Stimulated activated CD4-positive, alpha-beta T cell treated with anti-CD3 and anti-CD28 coated beads, Interleukin-1b, Interleukin-23, amount 100 ng/mL, for 1 hour (primary cell): ENCODE measurements at places on chromosomes 2 and 18.

- no peak for DNase-seq
These were observed 59.9 kb downstream of the ACSL3 start for GRCh38 chr2:222920657-222921186.

DNA sequence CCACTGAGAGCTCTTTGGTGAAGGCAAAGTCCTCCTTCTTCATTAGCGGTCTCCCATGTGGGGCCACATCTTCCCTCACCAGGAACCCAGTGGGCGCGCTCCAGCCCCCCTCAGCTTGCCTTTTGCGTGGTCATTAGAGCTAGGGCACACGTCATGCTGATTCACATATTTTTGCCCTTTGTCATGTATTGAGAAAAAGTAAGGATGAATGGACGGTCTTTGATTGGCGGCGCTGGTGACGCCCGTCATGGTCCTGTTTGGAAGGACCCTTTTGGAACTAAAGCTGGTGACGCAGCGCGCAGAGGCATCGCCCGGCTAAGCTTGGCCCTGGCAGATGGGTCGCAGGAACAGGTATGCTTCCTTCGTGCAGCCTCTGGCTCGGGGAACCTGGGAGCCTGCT lies 3.1 kb downstream of the SLC14A1 start:
- DNase-seq, result no peak

- no peak for DNase-seq
These were observed 204.4 kb upstream of the TWIST2 start for GRCh38 chr2:238643400-238643907.

DNA sequence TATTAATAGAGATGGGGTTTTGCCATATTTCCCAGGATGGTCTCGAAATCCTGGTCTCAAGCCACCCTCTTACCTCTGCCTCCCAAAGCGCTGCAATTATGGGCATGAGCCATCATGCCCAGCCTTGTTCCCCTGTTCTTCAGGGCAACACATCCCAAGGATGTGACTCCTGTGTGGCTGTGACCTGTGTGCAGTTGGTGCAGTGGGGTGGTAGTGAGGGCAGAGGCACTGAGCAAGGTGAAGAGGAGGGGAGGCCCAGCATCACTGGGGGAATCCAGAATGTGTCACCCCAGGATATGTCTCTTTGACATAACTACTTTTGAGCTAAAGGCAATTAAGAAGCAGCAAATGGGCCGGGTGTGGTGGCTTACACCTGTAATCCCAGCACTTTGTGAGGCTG lies 23.4 kb downstream of the CENPA start:
- DNase-seq, result no peak

DNA sequence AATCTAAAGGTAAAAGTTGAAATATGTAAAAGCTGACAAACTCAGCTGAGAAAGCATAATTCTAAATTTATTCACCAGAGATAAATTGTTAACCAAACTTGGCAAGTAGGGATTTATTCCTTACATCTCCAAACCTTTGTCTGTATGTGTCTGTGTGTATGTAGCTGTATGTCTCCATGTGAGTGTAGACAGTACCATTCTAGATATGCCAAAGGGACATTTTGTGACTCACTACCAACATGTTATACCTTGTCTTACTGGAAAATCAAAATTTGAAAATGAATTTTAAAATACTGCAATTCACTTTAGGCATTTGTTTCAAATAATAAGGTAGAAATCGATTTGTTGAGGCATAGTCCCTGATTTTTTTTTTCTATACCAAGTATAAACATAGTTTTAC lies 102.1 kb downstream of the ABCA12 start:
- DNase-seq, result no peak

GRCh38 chr18:3873698-3874097 lies 423.7 kb downstream of the TGIF1 start:
- DNase-seq, result no peak

DNA sequence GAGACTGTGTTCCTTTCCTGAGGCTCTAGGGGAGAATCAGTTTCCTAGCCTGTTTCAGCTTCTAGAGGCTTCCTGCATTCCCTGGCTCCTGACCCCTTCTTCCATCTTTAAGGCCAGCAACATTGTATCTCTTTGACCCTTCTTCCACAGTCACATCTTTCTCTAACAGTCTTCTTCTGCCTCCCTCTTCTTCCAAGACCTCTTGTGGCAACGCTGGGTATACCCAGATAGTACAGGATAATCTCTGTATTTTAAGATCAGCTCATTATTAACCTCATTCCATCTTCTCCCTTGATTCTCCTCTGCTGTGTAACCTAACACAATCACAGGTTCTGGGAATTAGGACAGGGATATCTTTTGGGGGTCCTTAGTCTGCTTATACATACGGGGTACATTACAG lies 8.9 kb upstream of the MYL12A start:
- no peak for DNase-seq

DNA sequence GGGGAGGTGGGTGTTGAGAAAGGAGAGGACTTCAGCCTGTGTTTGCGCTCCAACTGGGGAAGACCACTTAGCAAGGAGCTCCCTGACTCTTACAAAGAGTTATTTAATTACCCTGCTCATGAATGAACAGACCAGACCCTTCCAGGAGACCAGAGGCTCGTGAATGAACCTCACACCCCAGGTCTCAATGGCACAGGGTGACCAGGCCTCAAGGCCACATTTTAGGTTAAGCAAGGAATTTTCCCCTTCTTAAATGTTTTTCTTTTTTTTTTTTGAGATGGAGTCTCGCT lies 25.3 kb downstream of the SMAD7 start:
- no peak for DNase-seq

DNA sequence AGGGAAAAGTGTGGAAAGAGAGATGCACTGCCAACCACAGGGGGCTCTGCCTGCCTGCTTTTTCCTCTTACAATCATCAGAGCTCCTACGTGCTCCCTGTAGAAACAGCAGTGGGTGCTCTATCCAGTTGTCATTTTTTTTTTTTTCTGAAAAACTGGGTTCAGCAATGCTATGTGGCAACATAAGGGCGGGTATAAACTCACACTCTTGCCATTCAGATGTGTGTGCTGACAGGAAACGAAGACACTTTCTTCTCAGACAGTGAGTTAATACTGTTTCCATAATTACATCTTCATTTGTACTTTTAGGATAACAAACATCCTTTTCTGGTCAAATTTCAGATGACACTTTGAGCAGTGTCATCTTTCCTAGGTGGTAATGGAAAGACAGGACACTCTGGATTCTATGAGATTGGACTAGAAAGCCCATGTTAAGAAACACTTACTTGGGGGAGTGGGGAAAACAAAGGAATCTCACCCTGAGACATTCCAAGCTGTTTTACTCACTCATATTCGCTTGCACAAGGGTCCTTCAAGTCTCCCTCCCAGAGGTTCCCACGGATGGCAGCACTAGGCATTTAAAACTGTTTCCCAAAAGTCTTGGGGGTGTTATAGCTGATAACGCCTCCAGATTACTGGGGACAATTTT lies 41.3 kb downstream of the CCDC93 start:
- no peak for DNase-seq

DNA sequence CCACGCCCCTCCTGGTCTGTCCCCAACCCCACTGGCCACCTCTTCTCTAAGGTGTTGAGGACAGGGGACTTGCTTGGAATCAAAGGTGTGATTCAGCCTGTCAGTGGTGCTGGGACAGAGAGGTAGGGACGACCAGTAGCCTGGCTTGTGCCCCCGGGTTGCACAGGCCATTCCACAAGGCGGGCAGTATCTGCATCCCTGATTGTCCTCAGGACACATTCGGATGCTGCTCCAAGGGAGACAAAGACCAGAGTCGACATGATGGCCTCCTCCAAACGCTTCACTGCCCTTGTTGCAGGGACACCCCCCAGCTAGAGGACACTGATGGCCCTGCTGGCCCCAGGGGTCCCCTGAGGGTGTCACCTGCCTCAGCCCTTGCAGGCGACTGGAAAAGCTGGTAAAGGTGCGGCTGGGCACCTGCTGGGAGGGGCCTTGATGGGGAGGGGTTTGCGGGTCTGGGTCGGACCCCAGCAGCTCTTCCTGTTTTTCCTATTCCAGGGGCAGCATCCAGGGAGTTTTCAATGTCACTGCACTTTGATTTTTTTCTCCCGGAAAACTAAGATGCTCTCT lies 98.0 kb downstream of the PTGR3 start:
- no peak for DNase-seq

DNA sequence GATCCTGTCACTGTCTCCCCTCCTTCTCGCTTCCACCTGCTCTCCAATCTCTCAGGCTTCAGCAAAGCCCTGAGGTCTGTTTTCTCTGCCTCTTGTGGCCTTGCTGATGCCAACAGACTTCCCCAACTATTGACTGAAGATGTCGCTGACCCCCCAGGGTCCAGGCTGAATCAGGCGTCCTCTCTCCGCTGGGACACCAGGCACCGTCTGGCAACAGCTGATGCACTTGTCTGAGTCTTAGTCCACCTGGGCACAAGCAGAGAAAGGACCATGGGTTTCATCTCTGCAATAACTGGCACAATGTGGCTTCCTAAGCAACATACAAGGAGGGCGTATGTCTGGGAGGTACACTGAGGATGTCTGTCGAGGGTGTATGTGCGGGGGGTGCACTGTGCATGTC lies 248.7 kb upstream of the MYT1L start:
- no peak for DNase-seq

DNA sequence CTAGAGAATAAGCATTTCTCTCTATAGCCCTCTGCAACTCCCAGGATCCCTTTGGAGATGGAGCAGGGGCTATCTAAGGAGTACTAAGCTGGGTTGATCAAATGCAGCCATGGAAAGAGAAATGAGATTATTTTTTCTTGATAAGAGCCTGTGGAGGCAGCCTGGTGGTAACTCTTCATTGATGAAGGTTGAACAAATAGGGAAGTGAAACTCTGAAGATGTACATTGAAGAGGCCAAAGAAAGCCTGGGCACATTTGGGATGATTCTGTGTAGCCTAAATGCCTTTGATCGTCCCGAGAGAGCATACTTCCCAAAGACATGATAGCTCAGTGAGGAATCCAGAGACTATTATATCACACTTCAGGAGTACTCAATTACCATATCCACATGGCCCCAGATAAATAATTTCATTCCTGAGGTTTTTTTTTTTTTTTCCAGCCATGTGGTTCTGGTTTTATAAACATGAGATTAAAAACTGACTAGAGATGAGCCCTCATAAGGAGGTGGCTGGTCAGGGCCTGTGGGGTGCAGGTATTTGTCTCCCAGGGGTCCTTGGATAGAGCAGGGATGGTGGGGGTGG lies 192.5 kb downstream of the TPGS2 start:
- DNase-seq, result no peak

DNA sequence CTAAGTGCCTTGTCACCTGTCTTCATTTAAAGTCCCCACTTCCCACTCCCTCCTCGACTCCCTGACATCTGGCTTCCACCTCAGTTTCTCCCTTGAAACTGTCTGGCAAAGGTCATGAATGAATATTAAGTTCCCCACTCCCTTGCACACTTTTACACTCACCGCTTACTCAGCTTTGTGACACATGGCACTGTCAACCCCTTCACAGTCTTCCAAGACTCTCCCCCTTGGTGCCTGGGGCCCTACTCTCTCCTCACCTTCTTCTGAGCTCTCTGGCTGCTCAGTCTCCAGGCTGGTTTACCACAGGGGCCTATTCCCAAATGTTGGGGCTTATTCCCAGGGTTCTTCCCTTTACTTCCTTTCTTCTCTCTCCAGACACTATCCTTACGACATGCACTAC lies 17.9 kb upstream of the PTPN4 start:
- no peak for DNase-seq

- DNase-seq, result no peak
These were observed 550.1 kb downstream of the SPAG16 start for GRCh38 chr2:213834331-213834730.

DNA sequence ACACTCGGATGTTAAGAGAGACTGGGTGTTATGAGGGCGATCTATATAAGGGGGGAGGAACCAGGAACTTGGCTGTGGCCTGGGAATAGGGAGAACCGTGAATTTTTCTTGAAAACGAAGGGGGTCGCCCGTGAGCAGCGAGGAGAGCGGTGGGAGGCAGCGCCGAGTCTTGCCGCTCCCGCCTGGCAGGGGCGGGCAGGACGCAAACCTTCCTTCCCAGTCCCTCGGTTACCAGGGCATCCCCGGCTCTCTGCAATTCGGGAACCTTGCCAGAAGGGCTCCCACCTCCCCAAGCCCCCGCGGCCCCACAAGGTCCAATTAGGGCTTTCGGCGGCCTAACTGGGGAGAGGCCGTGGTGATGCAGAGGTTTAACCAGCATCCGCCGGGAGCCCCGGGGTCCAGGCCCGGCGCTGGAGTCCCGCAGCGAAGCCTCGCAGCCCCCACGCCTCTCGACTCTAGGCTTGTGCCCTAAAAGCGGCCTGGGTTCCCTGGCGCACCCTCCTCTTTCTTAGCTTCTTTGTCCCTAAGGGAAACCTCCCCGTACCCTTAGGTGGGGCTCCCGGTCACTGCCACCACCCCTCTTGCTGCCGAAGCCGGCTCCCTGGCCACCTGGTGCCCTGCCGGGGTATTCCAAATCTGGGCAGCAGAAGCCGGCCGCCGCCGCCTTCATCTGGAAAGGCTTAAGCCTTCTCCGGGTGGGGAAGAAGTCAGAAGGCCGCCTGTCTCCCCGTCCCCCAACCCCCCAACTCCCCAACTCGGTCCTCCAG lies 680 bp upstream of the FHOD3 start:
- no peak for DNase-seq

DNA sequence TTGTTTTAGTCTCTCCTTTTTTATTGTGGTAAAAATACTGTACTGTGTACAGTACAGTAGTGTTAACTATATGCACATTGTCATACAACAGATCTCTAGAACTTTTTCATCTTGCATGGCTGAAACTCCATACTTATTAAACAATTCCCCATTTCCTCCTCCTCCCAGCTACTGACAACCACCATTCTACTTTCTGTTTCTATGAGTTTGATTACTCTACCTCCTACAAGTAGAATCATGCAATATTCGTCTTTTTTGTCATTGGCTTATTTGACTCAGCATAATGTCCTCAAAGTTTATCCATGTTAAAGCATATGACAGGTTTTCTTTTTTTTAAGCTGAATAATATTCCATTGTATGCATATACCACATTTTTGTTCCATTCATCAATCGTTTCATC lies 338.2 kb downstream of the AGPS start:
- no peak for DNase-seq

DNA sequence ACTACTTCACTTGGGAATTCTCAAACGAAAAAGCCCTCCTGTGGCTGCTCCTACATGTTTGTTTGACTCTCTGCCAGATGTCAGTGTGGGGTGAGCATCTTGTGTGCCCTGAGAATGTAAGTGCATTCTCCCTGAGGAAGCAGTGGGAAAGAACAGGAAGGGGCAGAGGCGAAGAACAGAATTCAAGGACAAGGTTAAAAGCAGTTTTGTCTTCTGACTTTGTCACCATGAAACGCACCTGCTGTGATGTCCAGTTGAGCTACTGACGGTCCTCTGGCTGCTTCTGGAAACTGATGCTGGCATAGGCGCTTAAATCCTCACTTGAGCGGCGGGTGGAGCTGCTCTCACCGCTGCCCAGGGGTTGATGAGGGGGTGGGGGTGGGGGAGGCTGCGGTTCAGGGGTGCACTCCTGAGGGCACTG lies 4.9 kb downstream of the IRS1 start:
- no peak for DNase-seq

- no peak for DNase-seq
These were observed 116.2 kb upstream of the NPAS2 start for GRCh38 chr2:100703739-100704138.
